ENCODE measurements at places on chromosomes 2 and 18.

GRCh38 chr2:98016908-98017670, 21.3 kb upstream of the TMEM131 start:
- DNase-seq, result no peak

DNA sequence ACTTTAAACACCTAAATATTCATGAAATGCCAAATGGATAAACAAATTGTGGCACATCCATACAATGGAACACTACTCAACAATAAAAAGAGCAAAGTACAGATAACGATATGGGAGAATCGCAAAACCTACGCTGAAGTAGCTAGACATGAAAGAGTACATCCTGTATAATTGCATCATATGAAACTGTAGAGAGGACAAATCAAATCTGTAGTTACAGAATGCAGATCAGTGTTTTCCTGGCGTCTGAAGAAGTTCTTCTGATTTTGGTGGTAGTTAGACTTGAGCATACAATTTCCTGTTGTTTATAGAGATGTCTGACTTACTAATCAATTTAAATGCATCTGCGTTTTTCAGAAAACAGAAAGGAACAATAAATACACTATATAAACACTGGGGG, 394.4 kb downstream of the SOCS6 start:
- DNase-seq, result no peak

DNA sequence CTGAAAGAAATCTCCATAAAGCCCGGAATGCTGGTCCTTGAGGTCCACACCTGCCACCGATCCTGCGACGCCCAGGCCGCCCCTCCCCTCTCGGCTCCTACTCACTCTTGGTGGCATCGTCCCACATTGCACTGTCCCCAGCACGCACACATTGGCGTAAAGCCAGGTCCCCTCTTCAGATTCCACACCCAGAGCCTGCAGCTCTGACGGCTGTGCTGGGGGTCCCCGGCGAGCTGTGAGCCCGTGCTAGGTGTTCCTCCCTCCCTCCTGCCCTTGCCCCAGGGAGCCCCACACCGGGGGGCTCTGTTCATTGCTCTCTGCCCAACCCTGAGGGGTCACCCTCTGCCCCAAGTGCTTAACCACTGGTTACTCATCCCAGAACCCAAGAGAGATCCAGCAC, 8.5 kb downstream of the TPO start:
- DNase-seq, result no peak

DNA sequence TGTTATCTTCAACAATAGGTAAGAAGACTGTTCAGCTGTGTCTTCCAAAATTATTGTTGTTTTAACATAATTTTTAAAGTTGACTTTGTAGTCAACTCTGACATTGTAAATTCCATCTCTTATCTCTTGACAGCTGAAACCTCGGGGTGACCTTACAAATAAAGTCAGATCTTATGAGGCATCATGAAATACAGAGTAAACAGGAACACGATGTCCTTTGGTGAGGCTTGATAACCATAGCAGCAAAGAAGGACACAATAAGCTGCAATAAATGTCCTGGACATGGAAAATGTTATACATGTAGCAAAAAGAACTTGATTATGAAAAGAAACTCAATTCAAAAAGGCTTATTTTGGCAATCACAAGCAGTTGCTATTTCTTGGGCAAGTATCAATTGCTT, 618.9 kb upstream of the SLC39A10 start:
- no peak for DNase-seq

DNA sequence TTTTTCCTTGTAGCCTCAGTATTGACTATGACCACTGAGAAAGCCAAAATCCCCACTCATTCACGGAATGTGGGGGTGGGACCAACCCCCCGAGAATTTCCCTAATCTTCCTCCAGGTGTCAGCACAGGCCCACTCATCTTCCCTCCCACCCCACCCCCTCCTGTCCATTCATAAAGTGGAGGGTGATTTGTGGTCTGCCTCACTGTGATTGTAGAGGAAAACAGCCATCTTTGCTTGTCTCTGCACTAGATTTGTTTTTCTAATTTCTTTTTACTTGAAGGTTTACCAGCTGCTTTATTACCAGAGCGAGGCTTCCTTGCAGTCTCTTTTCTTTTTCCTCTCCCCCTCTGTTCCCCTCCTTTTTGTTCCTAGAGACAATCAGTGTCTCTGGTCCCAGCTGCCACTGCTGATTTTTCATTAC, 171.8 kb downstream of the ICOS start:
- DNase-seq, result no peak

- DNase-seq, result no peak
These were observed 223.8 kb upstream of the SPRED2 start for GRCh38 chr2:65656160-65656718.

DNA sequence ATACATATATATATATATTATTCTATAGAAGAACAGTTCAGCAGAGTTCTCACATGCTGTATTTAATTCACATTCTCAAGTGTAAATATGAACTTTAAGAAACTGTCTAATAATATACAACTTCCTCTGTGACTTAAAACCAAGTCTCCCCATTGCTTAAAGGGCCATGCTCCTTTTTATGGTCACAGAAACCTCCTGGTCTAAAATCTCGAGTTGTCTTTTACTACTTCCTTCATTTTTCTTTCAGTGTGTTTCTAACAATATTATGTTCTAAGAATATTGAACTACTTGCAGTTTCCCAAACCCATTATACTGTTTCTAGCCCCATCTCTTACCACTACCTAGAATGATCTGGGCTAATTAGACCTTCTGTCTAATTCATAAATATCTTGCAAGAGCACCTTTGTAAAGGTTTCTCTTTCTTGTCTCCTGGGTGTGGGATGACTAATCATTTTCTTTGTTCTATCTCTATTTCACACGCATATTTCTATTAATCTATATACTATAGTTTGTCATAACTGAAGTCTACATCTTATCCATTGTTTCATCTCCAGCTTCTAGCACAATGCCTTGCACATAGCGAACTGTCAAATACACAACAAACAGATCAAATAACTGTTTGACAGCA, 48.8 kb downstream of the ERBB4 start:
- no peak for DNase-seq

- no peak for DNase-seq
These were observed 114.8 kb upstream of the RGPD4 start for GRCh38 chr2:107711941-107712340.

- DNase-seq, result no peak
These were observed 9.1 kb downstream of the ITM2C start for GRCh38 chr2:230873661-230874401.

- DNase-seq, result no peak
These were observed 100.5 kb downstream of the CDC42EP3 start for GRCh38 chr2:37570773-37571586.

DNA sequence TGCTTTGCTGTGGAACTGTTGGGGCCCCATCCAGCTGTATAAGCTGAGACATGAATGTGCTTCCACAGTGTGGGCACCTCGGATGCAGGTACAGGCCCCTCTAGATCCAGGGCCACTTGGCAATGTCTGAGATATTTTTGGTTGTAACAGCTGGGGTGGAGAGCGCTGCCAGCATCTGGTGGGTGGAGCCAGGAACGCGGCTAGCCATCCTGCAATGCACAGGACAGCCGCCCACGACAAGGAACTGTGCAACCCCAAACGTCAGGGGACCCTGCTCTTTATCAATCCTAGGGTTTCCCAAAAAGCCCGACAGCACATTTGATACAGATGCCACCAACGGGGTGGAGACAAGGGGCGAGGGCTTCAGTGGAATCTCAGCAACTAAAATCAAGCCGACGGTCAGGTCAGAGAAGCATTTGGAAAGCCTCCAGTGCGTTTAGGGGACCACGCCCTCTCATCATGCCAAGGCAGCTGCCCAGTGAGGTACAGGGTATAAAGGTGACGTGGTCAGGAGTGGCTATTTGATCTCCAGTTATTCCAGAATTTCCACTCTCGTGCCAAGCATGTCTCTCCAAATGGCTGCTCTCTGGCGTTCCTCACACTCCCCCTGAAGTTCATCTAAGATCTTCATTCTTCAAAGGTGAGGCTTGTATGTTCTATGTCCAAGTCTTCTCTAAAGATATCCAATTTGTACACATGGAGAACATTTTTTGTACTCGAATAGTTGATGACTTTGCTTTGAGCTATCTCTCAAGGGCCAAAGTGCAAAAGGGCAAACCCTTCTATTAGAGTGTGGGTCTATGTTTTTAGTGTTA, 55.7 kb downstream of the LRRFIP1 start:
- no peak for DNase-seq

DNA sequence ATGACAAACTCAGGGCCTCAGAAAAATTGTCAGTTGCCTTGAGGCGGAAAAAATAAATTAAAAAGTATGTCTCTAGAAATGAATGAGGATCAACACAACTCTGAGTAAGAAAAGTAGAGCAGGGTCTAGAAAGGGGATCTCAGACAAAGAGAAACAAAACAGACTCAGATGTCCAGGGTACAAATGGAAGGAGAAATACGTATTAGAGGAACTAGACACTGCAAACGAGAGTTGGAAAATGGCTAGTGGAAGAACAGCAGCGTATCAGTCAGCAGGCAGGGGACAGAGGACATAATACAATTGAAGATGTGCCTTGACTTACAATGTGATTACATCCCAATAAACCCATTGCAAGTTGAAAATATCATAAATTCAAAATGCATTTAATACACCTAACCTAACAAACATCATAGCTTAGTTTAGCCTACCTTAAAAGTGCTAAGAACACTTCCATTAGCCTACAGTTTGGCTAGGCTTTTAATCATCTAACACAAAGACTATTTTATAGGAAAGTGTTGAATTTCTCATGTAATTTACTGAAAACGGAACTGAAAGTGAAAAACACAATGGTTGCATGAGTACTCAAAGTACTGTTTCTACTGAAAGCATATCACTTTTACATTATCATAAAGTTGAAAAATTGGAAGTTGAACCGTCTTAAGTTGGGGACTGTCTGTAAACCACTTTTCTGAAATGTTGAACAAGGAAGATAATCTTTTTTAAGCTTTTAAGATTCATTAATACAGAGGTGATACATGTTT, 182.8 kb downstream of the NBAS start:
- no peak for DNase-seq

DNA sequence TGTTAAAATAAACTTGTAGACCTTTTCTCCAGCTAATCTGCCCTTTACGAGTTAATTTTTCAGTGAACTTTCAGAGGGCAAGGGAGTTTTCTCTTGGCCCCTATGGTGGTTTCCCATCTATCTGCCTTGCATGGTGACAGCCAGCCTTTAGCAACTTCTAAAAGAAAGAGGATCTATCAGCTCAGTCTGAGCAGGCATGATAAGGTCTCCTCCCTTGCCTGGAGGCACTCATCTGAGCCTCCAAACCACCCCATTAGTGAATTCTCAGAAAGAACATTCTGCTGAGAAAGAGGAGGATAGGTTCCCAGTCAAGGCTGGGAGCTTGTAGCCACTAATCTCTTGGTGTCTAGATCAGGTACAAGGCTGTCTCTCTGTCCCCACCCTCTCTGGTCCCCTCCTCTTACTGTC, 10.7 kb upstream of the GYPC start:
- no peak for DNase-seq

- DNase-seq, result peak; percentile 76
These were observed 86.3 kb upstream of the NPAS2 start for GRCh38 chr2:100733391-100734187.
